ENCODE measurements at places on chromosomes 6 and 20.

- DNase-seq, result no peak
These were observed 26.9 kb downstream of the POPDC3 start for GRCh38 chr6:105152880-105153279.

- no peak for DNase-seq
These were observed 99.3 kb upstream of the VSTM2L start for GRCh38 chr20:37803438-37804307.

- no peak for DNase-seq
These were observed 703.1 kb downstream of the RFPL4B start for GRCh38 chr6:113050010-113050858.

DNA sequence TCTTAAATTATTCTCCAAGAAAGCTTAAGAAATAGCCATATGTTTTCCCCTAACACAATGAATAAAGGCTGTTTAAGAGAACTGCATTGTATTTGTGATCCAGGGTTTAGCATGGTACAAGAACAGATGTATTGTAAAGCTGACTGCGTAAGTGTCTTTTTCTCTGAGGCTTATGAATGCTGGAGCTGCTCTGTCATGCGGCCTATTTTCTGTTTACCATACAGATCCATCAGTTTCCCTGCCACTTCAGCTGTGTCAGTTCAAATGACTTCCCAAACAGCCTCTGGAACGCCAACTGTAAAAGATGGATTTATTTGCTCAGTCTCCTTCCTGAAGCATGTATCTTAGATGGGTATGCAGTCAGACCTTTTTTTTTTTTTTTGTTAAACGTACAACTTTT lies 419.3 kb upstream of the HS3ST5 start:
- no peak for DNase-seq

DNA sequence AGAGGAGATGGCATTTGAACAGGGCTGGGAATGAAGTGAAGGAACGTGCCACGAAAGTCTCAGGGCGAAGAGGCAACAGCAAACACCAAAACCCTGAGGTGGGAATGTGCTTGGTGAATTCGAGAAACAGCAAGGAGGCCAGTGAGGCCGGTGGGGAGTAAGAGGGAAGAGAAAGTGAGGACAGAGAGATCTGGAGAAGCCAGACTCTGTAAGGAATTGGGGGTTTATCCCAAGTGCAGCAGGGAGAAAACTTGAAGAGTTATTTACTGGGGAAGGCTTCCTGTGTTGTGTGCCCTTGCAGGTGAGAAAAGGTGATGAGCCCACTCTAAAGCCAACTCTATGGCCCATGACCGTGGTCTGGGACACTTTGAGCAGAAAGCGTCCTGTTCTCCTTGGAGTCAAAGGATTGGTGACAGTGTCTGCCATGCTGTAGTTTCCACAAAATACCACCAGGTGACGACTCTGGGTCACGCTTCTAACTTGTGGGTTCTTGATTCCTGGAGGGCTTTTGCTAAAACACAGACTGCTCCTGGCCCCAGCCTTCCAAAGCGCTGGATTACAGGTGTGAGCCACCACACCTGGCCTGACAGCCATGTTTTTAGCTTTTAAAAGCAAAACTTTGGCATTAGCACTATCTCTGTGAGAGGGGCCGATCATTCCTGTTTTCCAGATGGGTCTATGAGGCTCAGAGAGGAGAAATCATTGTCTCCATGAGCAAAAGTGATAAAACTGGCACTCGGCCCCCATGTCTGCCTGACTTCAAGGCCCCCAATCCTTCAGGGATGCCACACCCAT lies 18.0 kb upstream of the CSNK2A1 start:
- DNase-seq, result no peak
